Right cardiac atrium (tissue), 5 donors: ENCODE measurements at places on chromosomes 7 and 10. TPM values are rescaled to one million over a fixed set of nuclear protein-coding genes. Genes with fewer than 3 reads are reported as not detected.

Gene TBX20
- total RNA-seq = 246 TPM

Gene SFTPA1
- total RNA-seq = 0.11 TPM

Gene RBM20
- 81.9 TPM for total RNA-seq

Gene FAM237B
- total RNA-seq = not detected

Gene PTN
- total RNA-seq = 27.0 TPM

Gene HYAL4
- total RNA-seq = 0.42 TPM

Gene SUV39H2
- total RNA-seq = 7.3 TPM

Gene SPDYE16
- total RNA-seq = 0.26 TPM

Gene GBF1
- total RNA-seq = 36.4 TPM

Gene HOXA7
- not detected for total RNA-seq

Gene ADAM22
- 5.6 TPM for total RNA-seq

Gene PAPOLB
- 0.29 TPM for total RNA-seq

Gene RARRES2
- 176 TPM for total RNA-seq

Gene ECHDC3
- total RNA-seq = 71.1 TPM

Gene NPC1L1
- total RNA-seq = 0.06 TPM

Gene ZNF33B
- total RNA-seq = 22.1 TPM

Gene MEST
- 18.4 TPM for total RNA-seq

Gene LIPN
- total RNA-seq = not detected

Gene MORN4
- total RNA-seq = 11.3 TPM

Gene CUL2
- 31.2 TPM for total RNA-seq

Gene GHRHR
- not detected for total RNA-seq

Gene AKR1C2
- 261 TPM for total RNA-seq

Gene PRF1
- 2.5 TPM for total RNA-seq
